Colonic mucosa (tissue), 4 donors: ENCODE measurements at places on chromosomes 13 and 19. TPM values are rescaled to one million over a fixed set of nuclear protein-coding genes. Genes with fewer than 3 reads are reported as not detected.

- no peak for DNase-seq
Measured at GRCh38 chr19:46481223-46481848, 10.0 kb upstream of the PNMA8A start.

DNA sequence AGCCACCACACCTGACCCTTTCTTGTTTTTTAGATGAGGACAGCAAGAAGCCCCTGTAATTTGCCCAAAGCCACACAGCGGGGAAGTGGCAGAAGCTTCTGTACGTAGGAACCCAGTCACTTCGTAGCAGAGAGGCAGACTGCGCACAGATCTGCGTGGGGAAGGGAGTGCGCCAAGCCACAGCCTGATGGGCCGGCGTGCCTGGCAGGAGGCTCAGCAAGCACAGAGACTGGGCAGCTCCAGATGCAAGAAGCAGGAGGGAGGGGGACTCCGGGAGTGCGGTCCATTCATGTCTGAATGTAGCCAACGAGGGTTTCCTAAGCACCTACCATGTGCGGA lies 347 bp upstream of the TJP3 start:
- no peak for DNase-seq

DNA sequence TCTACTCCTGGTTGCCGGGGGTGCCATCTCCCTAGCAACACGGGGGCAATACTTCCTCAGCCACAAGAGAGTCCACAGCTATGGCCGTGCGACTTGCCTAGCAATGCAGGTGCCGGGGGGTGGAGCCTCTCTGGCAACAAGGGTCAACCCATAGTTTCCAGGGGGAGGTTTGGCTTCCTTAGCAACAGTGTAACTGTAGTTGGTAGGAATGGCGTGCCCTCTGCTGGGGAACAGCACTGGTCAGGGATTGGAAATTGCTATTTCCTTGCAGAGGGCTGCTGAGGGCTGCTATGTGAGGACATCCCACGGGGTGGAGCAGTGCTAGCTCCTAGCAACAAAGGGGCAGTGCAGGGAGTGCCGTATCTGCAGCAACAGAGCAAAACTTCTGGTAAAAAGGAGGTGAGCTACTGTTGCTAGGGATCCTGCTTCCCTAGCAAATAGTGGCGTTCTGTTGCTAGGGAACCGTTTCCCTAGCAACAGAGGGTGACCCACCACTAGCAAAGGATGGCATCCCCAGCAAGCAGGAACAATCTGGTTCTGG lies 7.0 kb upstream of the TMC4 start:
- DNase-seq, result peak; percentile 75

Gene CACNG8
- 0.03 TPM for total RNA-seq
